ENCODE measurements at places on chromosomes 7 and 10. TPM values are rescaled to one million over a fixed set of nuclear protein-coding genes. Genes with fewer than 3 reads are reported as not detected.

ATOH7 gene
- total RNA-seq, result not detected

SLC18A3 gene
- total RNA-seq, result not detected

CDHR3 gene
- 0.79 TPM for total RNA-seq

EVX1 gene
- 0.07 TPM for total RNA-seq

TSPAN15 gene
- 1.5 TPM for total RNA-seq

EMX2 gene
- not detected for total RNA-seq

- DNase-seq, result peak; percentile 6
- no peaks in the 10 kb centered on the region for H3K27me3 ChIP-seq
- peak overlapping the region; percentile 99 for H3K27ac ChIP-seq
- peak overlapping the region; percentile 94 for H3K4me3 ChIP-seq
Observed at GRCh38 chr10:6045878-6046772, 16.0 kb downstream of the IL2RA start.

- H3K4me1 ChIP-seq, result peaks cover 51% of the 10 kb centered on the region
- peak overlapping the region; percentile 53 for H3K4me3 ChIP-seq
- peaks cover 15% of the 10 kb centered on the region for H3K36me3 ChIP-seq
- no peaks in the 10 kb centered on the region for H3K27me3 ChIP-seq
- DNase-seq, result peak; percentile 27
Observed at GRCh38 chr7:132654150-132654549, 77.9 kb upstream of the PLXNA4 start.

DNA sequence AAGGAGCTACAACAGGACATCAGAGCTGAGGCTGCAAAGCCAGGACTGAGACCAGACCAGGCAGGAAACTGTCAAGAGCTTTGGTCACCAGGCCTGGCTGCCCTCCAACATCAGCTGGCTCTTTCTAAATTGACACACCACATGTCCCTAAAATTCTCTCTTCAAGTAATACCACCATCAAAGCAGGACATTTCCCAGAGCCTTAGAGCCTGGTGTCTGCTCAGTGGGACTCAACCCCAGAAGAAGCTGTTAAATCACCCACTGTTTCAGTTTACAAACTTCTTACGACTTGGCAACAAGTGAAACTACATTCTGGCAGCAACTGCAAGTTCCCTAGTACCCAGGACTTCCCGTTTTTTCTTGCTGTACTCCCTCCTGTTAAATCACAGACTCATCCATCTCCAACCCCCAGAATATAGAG is 3.8 kb upstream of the IL6 start:
- H3K4me1 ChIP-seq, result peaks cover 35% of the 10 kb centered on the region
- peaks cover 70% of the 10 kb centered on the region for H3K27me3 ChIP-seq
- no peak overlapping the region for H3K4me3 ChIP-seq
- no peaks in the 10 kb centered on the region for H3K36me3 ChIP-seq
- DNase-seq, result no peak
- H3K27ac ChIP-seq, result no peak overlapping the region

GRCh38 chr7:84495128-84495527 is 300.5 kb upstream of the SEMA3A start:
- H3K27ac ChIP-seq, result no peak overlapping the region
- no peaks in the 10 kb centered on the region for H3K4me1 ChIP-seq
- H3K36me3 ChIP-seq, result no peaks in the 10 kb centered on the region
- no peak overlapping the region for H3K4me3 ChIP-seq

- peak overlapping the region; percentile 60 for H3K4me3 ChIP-seq
- peaks cover 85% of the 10 kb centered on the region for H3K4me1 ChIP-seq
- peak overlapping the region; percentile 91 for H3K27ac ChIP-seq
- no peak for DNase-seq
Observed at GRCh38 chr7:92753614-92754013, 82.8 kb downstream of the CDK6 start.

DNA sequence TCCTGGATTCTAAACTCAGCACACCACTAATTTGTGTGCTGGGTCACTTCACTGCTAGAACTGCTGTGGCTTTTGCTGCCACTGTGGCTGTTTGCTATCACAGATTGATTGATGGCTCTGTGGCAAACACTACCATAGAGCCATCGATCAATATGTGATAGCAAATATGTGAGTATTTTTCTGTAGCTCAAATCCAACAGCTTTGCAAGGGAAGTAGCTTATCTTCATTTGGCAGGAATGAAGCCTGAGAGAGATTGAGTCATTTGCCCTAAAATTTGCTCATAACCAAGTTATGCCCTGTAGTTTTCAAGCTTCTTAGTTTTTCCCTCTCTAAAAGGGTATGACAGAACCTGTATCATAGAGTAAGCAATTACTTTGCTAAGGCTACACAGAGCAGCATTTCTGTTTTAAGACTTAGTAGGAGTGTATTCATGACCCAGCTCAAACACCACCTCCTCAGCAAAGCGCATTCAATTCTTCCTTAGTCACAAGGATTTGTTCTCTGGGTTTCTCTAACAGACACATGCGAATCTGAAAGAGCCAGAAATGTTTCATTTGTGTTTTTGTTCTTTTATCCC is 43.1 kb downstream of the MINPP1 start:
- no peak overlapping the region for H3K27ac ChIP-seq
- H3K36me3 ChIP-seq, result peaks cover 5% of the 10 kb centered on the region
- H3K4me1 ChIP-seq, result peaks cover 23% of the 10 kb centered on the region
- no peak overlapping the region for H3K4me3 ChIP-seq
- no peaks in the 10 kb centered on the region for H3K27me3 ChIP-seq

- peak; percentile 14 for DNase-seq
- H3K27me3 ChIP-seq, result no peaks in the 10 kb centered on the region
- H3K27ac ChIP-seq, result no peak overlapping the region
- no peak overlapping the region for H3K4me3 ChIP-seq
Observed at GRCh38 chr7:139494835-139495579, 11.5 kb upstream of the KLRG2 start.

- H3K27me3 ChIP-seq, result no peaks in the 10 kb centered on the region
- no peaks in the 10 kb centered on the region for H3K36me3 ChIP-seq
- no peaks in the 10 kb centered on the region for H3K4me1 ChIP-seq
- no peak overlapping the region for H3K27ac ChIP-seq
- H3K4me3 ChIP-seq, result no peak overlapping the region
- no peak for DNase-seq
Observed at GRCh38 chr10:17088118-17088806, 41.3 kb downstream of the CUBN start.

- no peak for DNase-seq
- H3K36me3 ChIP-seq, result no peaks in the 10 kb centered on the region
- H3K27ac ChIP-seq, result no peak overlapping the region
- H3K27me3 ChIP-seq, result no peaks in the 10 kb centered on the region
- peaks cover 21% of the 10 kb centered on the region for H3K4me1 ChIP-seq
- no peak overlapping the region for H3K4me3 ChIP-seq
Observed at GRCh38 chr10:48316236-48316635, 9.8 kb downstream of the MAPK8 start.

DNA sequence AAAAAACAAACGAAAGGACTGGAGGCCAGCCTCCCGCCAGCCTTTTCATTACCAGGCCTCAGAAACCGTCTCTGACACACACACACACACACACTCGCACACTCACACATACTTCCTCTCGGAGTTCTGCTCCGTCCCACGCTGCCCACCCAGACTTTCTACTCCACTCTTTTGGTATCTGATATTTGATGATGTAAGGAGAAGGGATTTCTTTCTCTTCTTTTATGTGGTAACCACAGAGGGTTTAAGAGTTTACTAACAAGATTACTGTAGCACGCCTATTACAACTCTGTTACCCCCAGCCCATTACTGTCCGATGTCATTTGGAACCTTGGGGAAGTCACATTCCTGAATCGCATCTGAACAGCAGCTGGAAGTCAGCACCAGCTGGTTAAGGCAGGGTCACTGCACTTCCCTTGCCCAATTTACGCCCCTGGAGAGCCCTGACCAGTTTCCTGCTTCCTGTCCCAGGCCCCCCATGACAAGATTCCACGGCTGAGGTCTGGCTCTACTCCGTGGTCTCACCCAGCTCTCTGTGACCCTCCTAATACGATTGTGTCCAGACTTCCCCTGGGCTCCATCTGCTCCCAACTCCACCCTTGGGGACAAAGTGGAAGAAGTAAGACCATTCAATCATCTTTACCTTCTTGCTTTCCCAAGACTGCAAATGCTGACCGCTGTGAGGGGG is 1.1 kb downstream of the DENND2A start:
- DNase-seq, result no peak
- H3K36me3 ChIP-seq, result no peaks in the 10 kb centered on the region
- H3K4me3 ChIP-seq, result peak overlapping the region; percentile 81

- H3K27me3 ChIP-seq, result no peaks in the 10 kb centered on the region
- H3K4me3 ChIP-seq, result no peak overlapping the region
- no peaks in the 10 kb centered on the region for H3K4me1 ChIP-seq
- H3K36me3 ChIP-seq, result no peaks in the 10 kb centered on the region
- DNase-seq, result no peak
Observed at GRCh38 chr7:20466543-20467021, 135.9 kb downstream of the ITGB8 start.

- no peak overlapping the region for H3K4me3 ChIP-seq
- no peak for DNase-seq
- H3K27me3 ChIP-seq, result peaks cover 7% of the 10 kb centered on the region
Observed at GRCh38 chr7:13104128-13104527, 416.7 kb downstream of the ARL4A start.

- peaks cover 6% of the 10 kb centered on the region for H3K27me3 ChIP-seq
- H3K4me3 ChIP-seq, result no peak overlapping the region
- no peak overlapping the region for H3K27ac ChIP-seq
- no peaks in the 10 kb centered on the region for H3K36me3 ChIP-seq
- H3K4me1 ChIP-seq, result no peaks in the 10 kb centered on the region
- DNase-seq, result no peak
Observed at GRCh38 chr7:45118292-45118691, 6.8 kb upstream of the TBRG4 start.

- no peaks in the 10 kb centered on the region for H3K27me3 ChIP-seq
- DNase-seq, result no peak
- no peaks in the 10 kb centered on the region for H3K36me3 ChIP-seq
- H3K4me1 ChIP-seq, result peaks cover 57% of the 10 kb centered on the region
- no peak overlapping the region for H3K27ac ChIP-seq
Observed at GRCh38 chr10:35216303-35216905, 89.8 kb downstream of the CREM start.

DNA sequence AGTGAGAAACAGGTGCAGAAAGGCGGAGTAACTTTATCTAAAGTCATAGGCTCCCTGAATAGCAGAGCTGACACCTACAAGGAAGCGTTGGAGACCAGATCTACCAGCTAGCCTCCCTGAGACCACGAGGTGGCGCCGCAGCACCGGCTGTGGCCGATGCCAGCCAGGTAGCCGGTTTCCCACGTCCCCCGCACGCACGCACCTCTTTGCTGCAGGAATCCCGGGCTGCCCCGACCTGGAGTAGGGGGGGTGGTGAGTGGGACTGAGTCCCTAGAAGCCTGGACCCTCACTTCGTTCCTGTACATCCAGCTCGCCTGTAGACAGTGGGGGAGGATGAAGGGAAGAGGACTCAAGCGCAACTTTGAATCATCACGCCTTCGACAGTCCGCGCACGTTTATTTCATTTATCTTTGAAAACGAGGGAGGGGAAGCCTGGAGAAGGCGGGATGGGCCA is 3.7 kb downstream of the ELOVL3 start:
- H3K27ac ChIP-seq, result no peak overlapping the region
- no peaks in the 10 kb centered on the region for H3K36me3 ChIP-seq
- peak overlapping the region; percentile 89 for H3K4me3 ChIP-seq
- H3K4me1 ChIP-seq, result peaks cover 29% of the 10 kb centered on the region
- peaks cover 48% of the 10 kb centered on the region for H3K27me3 ChIP-seq
- DNase-seq, result peak; percentile 90

GRCh38 chr10:84948644-84949043 is 620.3 kb downstream of the CCSER2 start:
- no peak for DNase-seq
- no peaks in the 10 kb centered on the region for H3K36me3 ChIP-seq
- no peaks in the 10 kb centered on the region for H3K4me1 ChIP-seq
- no peak overlapping the region for H3K27ac ChIP-seq

DNA sequence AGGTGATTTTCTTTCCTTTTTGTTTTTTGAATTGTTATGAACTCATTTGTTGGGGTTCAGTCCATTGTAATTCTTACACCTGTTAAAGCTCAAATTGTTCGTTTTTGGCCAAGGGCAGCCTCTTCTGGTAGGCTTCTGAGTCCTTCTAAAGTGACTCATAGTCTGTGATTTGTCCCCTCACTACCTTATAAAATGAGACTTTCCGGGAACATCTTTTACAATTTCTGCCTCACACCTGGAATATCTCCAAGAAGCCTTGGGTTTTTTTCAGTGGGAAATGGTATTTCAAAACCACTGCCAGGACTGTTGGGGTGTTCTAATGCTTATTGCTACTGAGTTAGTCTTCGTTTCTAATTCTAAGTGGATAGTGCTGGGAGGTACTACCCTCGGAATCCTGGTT is 56.7 kb downstream of the BMPR1A start:
- no peaks in the 10 kb centered on the region for H3K36me3 ChIP-seq
- H3K4me3 ChIP-seq, result no peak overlapping the region
- no peaks in the 10 kb centered on the region for H3K27me3 ChIP-seq

Measured in activated T-cell treated with anti-CD3 and anti-CD28 coated beads, Interleukin-2, amount 50 U/mL, for 72 hours (primary cell).